T-helper 17 cell (primary cell): ENCODE measurements at places on chromosomes 7 and 10.

GRCh38 chr7:16338065-16338464, 83.3 kb downstream of the CRPPA start:
- DNase-seq = no peak

DNA sequence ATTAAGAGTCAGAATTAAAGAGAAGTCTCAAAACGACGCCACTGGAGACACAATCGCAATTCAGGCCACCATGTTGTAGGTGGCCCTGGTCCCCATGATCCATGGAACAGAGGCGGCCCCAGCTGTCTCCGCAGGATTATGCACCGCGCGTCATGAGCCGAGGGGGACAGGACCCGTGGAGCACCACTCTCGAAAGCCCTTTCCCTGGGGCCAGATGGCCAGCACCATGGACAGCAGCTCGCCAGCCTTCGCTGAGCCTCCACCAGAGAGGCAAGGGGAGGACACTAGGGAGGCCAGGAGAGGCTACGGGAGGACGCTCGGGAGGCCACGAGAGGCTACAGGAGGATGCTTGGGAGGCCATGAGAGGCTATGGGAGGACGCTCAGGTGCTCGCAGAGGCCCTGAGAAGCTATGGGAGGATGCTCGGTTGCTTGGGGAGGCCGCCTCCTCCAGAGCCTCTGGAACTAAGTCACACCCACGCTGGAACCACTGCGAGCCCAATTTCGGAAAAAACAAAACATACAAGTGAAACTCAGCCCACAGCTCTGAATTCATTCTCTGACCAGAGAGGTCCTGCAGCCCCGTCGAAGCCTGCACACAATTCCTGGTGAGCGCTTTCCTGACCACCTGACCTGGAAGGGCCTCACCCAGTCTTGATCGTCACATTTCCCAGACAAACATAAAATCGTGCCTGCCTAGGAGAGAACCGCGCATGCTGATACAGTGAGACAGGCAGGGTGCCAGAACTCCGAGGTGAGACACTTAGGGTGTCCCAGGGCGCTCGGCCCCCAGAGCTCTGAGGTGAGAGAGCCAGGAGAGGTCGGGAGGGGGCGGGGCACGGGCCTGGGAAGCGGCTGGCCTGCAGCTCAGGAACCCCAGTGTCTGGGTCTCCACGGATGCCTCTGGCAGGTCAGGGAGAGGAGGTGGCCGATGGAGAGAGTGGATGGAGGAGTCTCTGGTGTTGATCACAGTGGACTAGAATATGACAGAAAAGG, 224.4 kb downstream of the PTPRN2 start:
- DNase-seq = no peak

- no peak for DNase-seq
These were observed 101.8 kb upstream of the MKLN1 start for GRCh38 chr7:131225619-131226513.

DNA sequence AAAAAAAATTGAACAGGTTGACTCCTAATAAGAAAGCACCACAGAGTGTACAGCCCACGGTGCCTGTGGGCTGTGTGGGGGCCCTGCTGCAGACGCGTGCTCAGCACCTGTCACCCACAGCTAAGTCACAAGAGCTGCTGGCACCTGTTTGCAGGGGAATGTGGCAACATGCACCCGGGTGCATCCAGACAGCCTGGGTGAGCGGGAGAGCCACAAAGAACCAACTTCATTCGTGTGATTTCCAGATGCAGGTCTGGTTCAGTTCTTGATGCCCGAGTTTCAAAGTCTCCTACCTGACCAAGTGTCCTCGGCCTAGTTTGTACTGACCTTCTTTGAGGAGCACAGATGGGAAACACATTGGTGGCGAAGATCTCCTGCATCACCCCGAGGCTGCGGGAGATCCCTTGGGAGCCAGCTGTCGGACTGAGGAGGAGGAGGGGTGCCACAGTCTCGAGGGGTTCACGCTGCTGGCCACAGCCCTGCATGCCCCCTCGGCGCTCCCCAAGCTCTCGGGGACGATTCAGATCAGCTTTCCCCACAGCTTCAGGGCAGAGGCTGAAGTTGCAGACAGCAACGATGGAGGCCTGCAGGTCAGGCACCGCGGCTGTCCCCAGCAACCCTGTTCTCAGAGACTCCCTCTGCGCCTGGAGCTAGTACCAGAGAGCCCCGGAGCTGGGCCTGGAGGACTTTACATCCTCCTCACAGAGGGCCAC, 35.3 kb downstream of the AMZ1 start:
- DNase-seq = no peak

- no peak for DNase-seq
These were observed 32.2 kb upstream of the MCU start for GRCh38 chr10:72659694-72660093.

DNA sequence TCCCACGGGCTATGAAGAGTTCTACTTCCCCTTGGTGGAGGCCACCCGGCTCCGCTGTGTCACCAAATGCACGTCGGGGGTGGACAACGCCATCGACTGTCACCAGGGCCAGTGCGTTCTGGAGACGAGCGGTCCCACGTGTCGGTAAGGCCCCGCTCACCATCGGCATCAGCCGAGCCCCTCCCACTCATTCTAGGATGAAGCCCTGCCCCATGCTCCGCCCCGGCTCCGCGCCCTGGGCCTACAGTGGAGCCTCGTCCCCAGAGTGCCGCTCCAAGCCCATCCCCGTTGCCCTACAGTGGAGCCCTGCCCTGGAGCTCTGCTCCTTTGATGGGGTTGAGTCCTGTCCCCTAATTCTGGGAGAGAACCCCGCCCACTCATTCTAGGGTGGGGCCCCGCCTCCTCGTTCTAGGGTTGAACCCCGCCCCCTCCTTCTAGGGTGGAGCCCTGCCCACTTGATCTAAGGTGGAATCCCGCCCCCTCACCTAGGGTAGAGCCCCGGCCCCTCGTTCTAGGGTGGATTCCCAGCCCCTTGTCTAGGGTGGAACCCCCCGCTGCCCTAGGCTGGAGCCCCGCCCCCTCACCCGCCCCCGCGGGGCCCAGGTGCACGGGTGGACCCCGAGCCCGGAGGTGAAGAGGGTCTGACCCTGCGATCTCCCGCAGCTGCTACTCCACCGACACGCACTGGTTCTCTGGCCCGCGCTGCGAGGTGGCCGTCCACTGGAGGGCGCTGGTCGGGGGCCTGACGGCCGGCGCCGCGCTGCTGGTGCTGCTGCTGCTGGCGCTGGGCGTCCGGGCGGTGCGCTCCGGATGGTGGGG, 3.4 kb upstream of the MUC12 start:
- DNase-seq = peak; percentile 74

GRCh38 chr7:121278120-121279021, 50.4 kb upstream of the WNT16 start:
- DNase-seq = no peak

- DNase-seq = no peak
These were observed 8.2 kb upstream of the MPP7 start for GRCh38 chr10:28311104-28311503.

- DNase-seq = no peak
These were observed 176.4 kb downstream of the CCDC71L start for GRCh38 chr7:106484562-106484961.

DNA sequence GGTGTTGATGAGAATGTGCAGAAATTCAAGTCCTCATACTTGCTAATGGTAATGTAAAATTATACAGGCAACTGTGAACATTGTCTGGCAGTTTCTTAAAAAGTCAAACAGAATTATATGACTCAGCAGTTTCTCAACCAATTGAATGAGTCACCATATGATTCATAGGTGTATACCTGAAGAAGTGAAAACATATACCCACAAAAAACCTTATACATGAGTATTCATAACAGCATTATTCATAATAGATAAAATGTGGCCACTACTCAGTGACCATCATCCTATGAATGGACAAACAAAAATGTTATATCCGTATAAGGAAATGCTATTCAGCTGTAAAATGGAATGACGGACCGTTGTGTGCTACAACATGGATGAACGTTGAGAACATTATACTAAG, 253.5 kb downstream of the MALRD1 start:
- no peak for DNase-seq

DNA sequence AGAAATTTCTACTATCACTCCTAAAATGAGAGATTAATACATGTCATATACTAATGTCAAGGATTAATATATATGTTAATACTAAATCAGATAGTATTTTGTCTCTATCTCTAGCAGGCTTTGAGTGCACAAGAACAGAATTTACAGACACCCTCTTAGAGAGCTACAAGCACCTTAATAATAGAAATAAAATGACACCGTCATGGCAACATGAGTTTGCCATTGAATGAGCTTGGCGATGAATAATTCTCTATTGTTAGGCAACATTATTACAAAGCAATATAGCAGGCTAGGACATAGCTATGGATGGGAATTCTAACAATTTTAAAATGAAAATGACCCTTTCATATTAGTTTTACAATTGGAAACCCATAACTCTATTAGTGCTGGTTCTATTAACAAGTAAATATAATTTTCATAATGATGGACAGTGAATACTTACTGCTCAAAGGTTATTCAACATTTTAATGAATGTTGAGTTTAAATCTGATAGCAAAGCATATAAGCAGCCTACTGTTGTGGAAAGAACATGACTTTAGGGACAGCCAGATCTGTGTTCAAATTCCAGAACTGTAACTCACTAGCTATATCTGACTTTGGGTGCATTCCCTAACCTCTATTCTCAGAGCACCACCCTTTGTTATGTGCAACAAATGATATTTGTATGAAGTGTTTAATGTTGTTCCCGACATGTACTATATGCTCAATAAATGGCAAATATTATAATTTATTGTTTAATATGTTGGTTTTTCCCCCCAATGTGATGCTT, 184.5 kb upstream of the DKK1 start:
- DNase-seq = no peak

DNA sequence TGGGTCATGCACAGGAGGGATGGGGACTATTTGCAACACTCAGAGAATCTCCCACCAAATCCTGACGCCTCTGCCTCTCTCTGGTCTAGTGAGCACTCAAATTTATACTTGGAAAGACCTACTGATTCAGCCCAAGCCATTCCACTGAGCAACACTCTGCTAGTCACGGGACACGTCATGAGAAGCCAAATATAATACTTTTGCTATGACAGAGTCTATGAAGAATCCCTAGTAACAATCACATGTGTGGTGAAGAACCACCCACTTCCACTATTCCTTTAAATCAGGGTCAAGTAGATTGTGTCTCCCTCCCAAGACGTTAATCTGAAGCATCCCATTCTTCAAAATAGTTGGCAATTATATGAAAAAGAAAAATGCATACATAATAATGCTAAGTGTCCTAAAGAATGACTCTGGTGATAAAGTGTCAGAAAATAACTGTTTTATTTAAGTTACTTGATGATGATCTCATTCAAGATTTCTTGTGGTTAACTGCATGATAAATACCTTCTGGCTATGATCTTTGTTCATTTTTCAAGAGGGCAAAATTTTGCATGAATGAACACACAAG, 28.5 kb downstream of the CHCHD3 start:
- no peak for DNase-seq

DNA sequence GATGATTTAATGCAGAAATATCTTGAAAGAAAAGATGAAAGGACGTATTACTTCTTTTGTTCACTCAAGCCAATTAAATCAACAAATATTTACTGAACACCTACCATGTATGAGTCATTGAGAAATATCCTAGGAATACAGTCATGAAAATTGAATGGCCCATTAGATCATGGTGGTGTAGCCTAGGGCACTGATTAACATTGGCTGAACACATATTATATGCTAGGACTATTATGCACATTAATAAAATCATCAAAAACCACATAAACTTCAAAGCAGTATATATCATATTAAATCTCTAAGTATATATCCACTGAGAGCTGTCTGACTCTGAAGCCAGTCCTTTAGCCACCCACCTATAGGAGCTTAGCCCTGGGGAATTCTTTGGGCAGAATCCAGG, 41.8 kb downstream of the FAM204A start:
- DNase-seq = no peak

GRCh38 chr7:157007470-157008066, 2.9 kb downstream of the MNX1 start:
- no peak for DNase-seq

- no peak for DNase-seq
These were observed 76.4 kb downstream of the CELF2 start for GRCh38 chr10:11093771-11094736.

GRCh38 chr10:72730479-72730878, 38.5 kb downstream of the MCU start:
- DNase-seq = no peak

GRCh38 chr10:88958721-88959120, 6.1 kb upstream of the ACTA2 start:
- DNase-seq = no peak

- DNase-seq = no peak
These were observed 87.1 kb downstream of the DYNC1I1 start for GRCh38 chr7:95859429-95859828.

DNA sequence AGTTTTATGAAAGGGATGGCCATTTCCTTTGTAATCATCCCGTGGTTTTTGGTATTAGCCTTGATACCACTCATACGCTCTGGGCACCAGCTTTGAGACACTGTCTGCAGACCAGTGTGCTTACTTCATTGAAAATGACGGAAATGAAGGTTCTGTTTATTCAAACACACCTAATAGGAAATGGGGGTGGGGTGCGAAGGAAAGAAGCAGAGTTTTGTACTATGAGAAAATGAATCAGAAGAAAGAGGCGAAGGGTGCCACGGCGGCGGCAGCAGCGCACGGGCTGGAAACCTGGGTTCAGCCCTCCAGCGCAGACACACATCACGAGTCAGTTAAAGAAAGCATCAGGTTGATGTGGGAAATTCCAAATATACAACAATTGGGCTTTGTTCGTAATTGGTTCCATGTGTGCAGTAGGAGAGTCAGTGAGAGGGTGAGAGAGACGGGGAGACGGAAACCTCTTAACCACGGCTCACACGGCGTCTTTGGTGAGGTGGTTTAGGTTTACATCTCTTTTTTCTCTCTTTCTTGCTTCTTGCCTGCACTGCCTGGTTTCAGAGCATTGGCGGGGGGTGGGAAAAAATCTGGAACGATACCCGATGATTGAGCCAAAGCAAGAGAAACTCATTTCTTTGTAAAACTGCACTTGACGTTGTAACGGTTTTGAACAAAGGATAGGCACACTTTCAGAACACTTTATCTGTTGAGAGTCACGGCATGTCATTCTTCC, 321.2 kb downstream of the FRMD4A start:
- peak; percentile 55 for DNase-seq

DNA sequence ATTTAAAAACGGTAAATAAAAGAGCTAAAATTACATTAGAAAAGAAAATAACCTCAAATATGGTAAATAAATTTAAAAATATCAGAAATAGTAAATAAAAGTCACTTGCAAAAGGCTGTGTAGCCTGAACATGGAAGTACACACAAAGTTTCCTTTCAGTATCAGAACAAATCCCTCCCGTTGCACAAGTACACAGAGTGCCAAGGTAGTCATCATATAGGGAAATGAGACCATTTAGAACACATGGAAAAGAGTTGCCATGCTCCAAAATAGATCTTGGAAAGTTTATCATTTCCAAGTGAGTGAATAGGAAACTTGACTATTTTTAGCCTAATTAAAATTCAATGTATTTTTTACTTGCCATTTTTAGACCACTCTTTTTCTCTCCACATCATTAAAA, 11.6 kb downstream of the CALCR start:
- DNase-seq = no peak

- DNase-seq = no peak
These were observed 61.1 kb downstream of the PPP1R17 start for GRCh38 chr7:31748084-31748483.

GRCh38 chr10:74543276-74543675, 283.1 kb upstream of the KAT6B start:
- DNase-seq = no peak

GRCh38 chr10:95758351-95759025, 2.5 kb downstream of the ENTPD1 start:
- no peak for DNase-seq
